Spinal cord (tissue), 10 donors: ENCODE measurements at places on chromosomes 3 and 15. TPM values are rescaled to one million over a fixed set of nuclear protein-coding genes. Genes with fewer than 3 reads are reported as not detected.

The SLC28A1 gene
- polyA plus RNA-seq = 0.13 TPM

The KNG1 gene
- 0.63 TPM for polyA plus RNA-seq

The COL6A5 gene
- 0.09 TPM for polyA plus RNA-seq

The RPL15 gene
- 1,699 TPM for polyA plus RNA-seq

The ITGB5 gene
- 134 TPM for polyA plus RNA-seq

The CBLB gene
- 25.6 TPM for polyA plus RNA-seq

The SKOR1 gene
- 17.0 TPM for polyA plus RNA-seq

The TNNC1 gene
- polyA plus RNA-seq = 6.1 TPM
